ENCODE measurements at places on chromosomes 4 and X.

DNA sequence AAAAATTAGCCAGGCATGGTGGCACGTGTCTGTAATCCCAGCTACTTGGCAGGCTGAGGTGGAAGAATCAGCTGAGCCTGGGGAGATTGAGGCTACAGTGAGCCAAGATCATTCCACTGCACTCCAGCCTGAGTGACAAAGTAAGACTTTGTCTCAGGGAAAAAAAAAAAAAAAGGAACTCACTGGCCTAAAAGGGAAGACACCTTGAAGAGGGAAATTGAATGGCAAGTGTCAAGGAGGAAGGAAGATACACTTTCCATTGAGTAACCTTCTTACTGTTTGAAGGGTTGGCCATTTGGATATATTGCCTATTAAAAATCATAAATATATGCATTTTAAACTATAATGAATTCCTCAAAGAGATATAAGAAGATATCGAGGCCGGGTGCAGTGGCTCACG lies 147.5 kb upstream of the FAM241A start:
- no peak for DNase-seq

GRCh38 chr4:183260491-183261151 lies 59.5 kb downstream of the CLDN22 start:
- DNase-seq, result no peak

DNA sequence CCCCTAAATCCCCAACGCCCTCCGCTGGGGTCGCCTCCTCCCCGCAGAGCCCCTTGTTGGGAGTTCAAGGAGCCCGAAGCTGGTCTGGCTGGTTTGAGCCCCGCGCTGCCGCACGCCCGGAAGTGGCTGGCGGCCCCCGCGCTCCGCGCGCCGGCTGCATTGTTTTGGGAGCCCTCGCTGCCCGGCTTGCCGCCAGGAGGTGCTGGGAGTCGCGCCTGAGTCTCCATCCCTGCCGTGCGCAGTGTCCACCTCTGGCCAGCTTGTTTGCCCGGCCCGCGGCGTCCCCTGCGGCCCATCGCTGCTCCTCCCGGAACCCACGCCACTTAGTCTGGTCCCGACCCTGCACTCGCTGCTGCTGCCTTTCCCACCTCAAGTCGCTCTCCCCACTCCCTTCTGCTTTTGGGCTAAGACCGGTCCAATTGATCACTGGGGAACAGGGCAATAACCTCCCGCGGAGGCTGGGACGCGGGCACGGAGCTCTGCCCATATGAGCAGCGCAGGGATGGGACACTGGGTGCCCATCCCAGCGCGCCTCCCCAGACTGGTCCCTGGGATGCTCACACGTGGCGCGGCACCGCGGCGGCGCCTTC lies 2.2 kb upstream of the SFRP2 start:
- DNase-seq, result no peak

DNA sequence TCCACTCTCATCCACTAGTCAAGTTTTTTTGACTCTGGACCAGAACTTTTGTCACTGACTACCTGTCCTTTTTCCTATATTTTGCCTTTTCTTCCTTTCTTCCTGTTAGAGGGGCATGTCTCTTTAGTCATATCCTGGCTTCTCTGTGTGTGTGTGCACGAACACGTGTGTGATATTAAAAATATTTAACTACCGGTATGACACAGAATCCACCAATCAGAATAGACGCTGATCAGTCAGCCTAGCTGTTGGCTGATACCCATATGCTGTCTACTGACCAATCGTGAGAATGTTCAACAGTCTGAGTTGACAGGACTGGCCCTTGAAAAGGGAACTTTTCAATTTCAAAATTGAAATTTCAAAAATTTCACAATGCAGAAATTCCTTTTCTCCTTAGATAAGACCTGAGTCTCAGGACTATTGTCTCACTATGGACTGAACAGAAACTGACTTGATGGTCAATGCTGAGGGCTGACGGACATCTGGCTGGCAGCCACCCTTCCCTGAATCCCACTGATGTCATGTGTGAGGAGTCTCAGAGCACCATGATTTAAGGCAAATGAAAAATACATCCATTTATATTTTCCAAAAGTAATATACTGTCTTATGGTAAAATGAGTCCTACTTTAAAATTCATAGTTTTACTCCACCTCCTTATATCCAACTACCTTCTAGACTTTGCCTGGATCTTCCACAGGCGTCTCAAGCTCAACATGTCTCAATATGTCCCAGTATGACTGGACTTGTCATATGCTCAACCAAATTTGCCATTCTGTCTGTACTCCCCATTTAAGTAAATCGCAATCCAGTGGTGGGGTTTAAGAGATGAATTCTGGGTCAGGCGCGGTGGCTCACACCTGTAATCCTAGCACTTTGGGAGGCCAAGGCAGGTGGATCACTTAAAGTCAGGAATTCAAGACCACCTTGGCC lies 78.0 kb downstream of the CHRNA9 start:
- no peak for DNase-seq

GRCh38 chr4:4659871-4660651 lies 118.2 kb upstream of the STX18 start:
- no peak for DNase-seq

DNA sequence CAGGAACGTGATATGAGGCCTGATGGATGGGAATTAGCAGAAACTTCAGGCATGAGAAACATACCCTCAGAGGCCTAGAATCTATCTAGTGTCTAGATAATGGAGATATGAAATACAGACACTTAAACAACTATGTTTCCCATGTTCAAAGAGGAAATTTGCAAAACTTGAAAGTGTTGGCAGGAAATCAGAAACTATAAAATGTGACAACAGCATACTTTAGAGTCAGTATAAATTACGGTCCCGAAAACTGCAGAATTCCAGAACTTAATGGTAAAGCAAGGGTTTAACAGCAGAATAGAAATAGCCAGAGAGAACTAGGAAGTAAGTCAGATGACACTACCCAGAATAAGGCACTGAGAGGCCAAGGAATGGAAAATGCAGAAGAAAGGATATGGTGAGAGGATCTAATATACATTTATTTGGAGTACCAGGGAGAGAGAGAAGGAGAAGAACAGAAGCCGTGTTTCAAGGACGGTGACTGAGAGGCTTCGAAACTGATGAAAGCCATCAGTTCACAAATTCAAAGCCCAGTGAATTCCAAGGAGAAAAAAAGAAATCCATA lies 7.4 kb downstream of the HTT-AS start:
- no peak for DNase-seq

DNA sequence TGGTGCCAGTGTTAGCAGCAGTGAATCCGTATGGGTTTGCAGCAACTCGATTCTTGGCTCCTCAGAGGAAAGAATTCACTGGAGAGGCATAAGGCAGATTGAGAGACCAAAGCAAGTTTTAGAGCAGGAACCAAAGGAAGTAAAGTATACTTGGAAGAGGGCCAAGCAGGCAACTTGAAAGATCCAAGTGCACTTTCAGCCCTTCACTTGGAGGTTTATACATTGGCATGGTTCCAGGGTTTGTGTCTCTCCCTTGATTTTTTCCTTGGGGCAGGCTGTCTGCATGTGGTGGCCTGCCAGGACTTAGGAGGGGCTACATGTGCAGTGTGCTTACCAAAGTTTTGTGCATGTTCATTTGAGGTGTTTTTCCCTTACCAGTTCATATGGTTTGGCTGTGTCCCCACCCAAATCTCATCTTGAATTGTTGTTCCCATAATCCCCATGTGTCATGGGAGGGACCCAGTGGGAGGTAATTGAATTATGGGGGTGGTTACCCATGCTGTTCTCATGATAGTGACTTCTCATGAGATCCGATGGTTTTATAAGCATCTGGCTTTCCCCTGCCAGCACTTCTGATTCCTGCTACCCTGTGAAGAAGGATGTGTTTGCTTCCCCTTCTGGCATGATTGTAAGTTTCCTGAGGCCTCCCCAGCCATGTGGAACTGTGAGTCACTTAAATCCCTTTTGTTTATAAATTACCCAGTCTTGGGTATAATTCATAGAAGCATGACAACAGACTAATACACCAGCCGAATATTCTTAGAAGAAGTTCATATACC lies 86.2 kb upstream of the TSPAN5 start:
- DNase-seq, result no peak

DNA sequence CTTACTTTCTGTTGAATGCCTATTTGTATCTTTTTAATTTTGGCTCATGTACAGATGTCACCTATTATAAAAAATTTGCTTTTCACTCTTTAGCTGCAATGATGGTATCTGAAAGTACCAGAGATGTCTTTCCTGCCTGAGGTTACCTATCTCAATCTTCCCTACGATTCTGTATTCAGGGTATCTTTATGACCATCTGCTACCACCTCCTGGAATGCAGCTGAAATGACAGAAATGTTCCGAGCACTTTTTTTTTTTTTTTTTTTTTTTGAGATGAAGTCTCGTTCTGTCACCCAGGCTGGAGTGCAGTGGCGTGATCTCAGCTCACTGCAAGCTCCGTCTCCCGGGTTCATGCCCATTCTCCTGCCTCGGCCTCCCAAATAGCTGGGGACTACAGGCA lies 136.4 kb downstream of the REPS2 start:
- no peak for DNase-seq

DNA sequence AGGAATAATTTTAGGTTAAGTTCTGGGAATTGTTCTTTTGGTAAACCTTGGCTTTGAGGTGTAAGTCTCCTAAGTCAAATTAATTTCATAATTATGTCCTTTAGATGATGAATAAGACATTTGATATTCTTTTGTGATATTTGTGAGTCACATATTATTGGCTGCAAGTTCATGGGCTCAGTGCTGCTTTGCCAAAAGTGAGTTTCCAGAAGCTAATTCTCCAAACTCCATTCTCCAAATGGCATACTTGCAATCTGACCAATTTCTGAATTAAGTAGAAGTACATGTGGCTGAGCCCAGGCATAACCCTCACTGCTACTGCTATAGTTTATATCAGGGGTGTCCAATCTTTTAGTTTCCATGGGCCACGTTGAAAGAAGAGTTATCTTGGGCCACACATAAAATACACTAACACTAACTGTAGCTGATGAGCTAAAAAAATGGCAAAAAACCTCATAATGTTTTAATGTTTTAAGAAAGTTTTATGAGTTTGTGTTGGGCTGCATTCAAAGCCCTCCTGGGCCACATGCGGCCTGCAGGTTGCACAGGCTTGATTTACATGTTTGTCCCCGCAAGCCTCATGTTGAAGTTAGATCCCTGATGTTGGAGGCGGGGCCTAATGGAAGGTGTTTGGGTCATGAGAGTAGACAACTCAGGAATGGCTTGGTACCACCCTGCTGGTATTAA lies 196.1 kb downstream of the ZNF330 start:
- no peak for DNase-seq

- no peak for DNase-seq
Measured at GRCh38 chr4:161321706-161322105, 842.1 kb downstream of the FSTL5 start.

DNA sequence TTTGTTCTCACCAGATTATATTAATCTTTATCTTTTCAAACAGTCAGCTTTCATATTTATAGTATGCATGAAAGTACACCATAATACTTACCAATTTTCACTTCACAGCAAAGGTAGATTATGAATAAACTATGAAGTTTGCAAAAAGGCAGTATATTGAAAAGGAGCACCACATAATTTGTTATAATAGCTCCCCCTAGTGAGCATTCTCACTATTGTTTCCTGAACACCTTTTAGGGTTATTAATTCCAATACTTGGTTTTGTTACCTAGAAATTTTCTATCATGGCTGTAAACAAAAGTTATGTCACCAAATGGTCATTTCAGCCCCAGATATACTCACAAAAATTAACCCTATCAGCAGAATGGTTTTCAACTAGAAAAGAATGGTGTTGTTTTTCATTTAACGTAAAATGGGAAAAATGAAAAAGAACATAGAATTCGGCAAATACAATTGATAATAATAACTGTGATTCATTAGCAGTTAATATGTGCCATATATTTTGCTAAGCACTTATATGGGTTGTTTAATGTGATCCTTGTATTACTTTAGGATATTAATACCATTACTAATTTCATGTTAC lies 30.2 kb upstream of the NKX6-1 start:
- no peak for DNase-seq

- no peak for DNase-seq
Measured at GRCh38 chr4:13881892-13882291, 254.4 kb upstream of the BOD1L1 start.

- DNase-seq, result no peak
Measured at GRCh38 chr4:66613591-66613990, 931.7 kb downstream of the CENPC start.

DNA sequence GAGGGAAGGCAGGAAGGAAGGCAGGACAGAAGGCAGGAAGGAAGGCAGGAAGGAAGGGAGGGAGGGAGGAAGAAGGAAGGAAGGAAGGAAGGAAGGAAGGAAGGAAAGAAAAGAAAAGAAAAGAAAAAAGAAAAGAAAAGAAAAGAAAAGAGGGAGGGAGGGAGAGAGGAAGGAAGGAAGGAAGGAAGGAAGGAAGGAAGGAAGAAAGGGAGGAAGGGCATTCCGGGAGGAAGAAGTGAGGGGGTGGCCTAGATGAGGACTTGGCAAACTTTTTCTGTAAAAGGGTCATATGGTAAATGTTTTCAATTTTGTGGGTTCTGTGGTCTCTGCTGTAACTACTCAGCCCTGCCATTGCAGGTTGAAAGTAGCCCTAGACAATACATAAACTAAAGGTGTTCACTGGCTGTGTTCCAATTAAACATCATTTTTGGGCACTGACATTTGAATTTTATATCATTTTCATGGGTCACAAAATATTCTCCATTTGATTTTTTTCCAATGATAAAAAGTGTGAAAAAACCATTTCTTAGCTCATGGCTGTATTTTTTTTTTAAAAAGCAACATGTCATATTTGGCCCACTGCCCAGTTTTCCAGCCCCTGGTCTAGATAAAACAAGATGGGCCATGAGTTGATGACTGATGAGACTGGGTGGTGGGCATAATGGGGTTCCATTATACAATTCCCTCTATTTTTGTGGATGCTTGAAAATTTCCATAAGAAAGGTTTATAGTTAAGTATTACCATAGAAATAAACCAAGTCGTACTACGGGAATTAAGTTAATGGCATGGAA lies 3.1 kb downstream of the ZNF630 start:
- DNase-seq, result no peak

GRCh38 chr4:170526471-170526870 lies 436.7 kb upstream of the AADAT start:
- no peak for DNase-seq

DNA sequence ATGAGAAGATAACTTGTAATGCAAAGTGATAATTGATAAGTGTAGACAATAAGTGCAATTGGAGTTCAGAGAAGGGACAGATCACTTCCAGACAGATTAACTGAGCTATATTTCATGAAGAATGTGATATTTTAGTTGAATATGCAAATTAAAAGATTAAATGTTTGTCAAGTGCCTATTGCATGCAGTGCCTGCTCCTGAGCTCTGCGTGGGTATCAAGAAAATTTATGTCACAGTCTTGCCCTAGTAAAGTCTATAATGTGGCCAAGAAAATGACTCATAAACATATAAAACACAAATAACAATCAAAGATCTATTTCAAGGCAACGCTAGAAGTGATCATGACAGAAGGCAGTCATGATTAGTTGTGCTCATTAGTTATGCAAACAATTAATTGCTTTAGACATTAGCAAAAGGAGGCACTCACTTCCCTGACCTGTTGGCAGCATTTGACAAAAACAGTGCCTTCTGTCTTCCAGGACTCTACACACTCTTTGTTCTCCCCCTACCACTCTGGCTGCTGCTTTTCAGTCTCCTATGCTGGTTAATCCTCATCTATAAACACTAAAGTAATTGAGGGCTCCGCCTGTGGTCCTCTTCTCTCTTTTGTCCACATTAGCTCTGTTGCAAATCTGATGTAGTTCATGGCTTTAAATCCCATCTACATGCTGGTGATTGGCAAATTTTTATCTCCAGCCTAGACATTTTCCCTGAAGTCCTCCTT lies 47.7 kb downstream of the ARHGEF38 start:
- DNase-seq, result no peak

GRCh38 chr4:68368691-68369131 lies 18.8 kb upstream of the YTHDC1 start:
- no peak for DNase-seq
